Subcutaneous preadipocyte (primary cell): ENCODE measurements at places on chromosomes 5 and 9. TPM values are rescaled to one million over a fixed set of nuclear protein-coding genes. Genes with fewer than 3 reads are reported as not detected.

Gene SOHLH1
- not detected in 2 replicates for total RNA-seq

Gene TSSK1B
- total RNA-seq, result under 0.01 and 0.20 TPM in 2 replicates

Gene CMBL
- 8.6 and 10.3 TPM in 2 replicates for total RNA-seq

Gene C1QTNF3
- 0.59 and 1.1 TPM in 2 replicates for total RNA-seq

Gene CTXN3
- not detected in 2 replicates for total RNA-seq

Gene ARL14EPL
- total RNA-seq, result 0.20 TPM in 1 of 2 replicates, not detected in the other

Gene CD74
- total RNA-seq, result 0.37 and 0.98 TPM in 2 replicates

Gene GRXCR2
- total RNA-seq, result not detected in 2 replicates

Gene IL4
- total RNA-seq, result not detected in 2 replicates

Gene SLC4A9
- not detected in 2 replicates for total RNA-seq

Gene AJM1
- total RNA-seq, result 0.73 and 0.98 TPM in 2 replicates

Gene VCAN
- 278 and 379 TPM in 2 replicates for total RNA-seq

Gene GMCL2
- not detected in 2 replicates for total RNA-seq

Gene PRRT1B
- total RNA-seq, result not detected in 2 replicates

Gene SLC35D2
- total RNA-seq, result 15.2 and 16.9 TPM in 2 replicates

Gene ZNF883
- total RNA-seq, result 0.73 and 2.0 TPM in 2 replicates

Gene TMEM171
- total RNA-seq, result 4.4 and 7.4 TPM in 2 replicates

Gene FRRS1L
- total RNA-seq, result under 0.01 TPM in 1 of 2 replicates, not detected in the other

Gene CARTPT
- total RNA-seq, result not detected in 2 replicates

Gene ZDHHC11B
- total RNA-seq, result 0.20 TPM in 1 of 2 replicates, not detected in the other

Gene FKBP15
- total RNA-seq, result 22.0 and 26.4 TPM in 2 replicates

Gene ADRB2
- under 0.01 and 1.2 TPM in 2 replicates for total RNA-seq

Gene NOXA1
- total RNA-seq, result 0.20 and 0.37 TPM in 2 replicates

Gene SPATA31A3
- total RNA-seq, result not detected in 2 replicates

Gene FOXD4
- under 0.01 and 0.39 TPM in 2 replicates for total RNA-seq

Gene NFIL3
- 18.8 and 37.5 TPM in 2 replicates for total RNA-seq

Gene PSD2
- total RNA-seq, result under 0.01 TPM in 2 replicates

Gene TNC
- 56.6 and 93.6 TPM in 2 replicates for total RNA-seq

Gene NTNG2
- total RNA-seq, result 0.37 and 0.59 TPM in 2 replicates

Gene CTSV
- total RNA-seq, result 0.20 TPM in 1 of 2 replicates, not detected in the other

Gene ANKRD31
- under 0.01 and 0.20 TPM in 2 replicates for total RNA-seq

Gene BRIX1
- total RNA-seq, result 38.2 and 40.5 TPM in 2 replicates

Gene CEL
- 0.20 and 0.37 TPM in 2 replicates for total RNA-seq

Gene UBQLN1
- 75.3 and 113 TPM in 2 replicates for total RNA-seq

Gene PGM5
- 0.78 and 4.0 TPM in 2 replicates for total RNA-seq

Gene SIL1
- total RNA-seq, result 39.5 and 51.4 TPM in 2 replicates

Gene CPEB4
- total RNA-seq, result 10.3 and 17.8 TPM in 2 replicates

Gene RANBP17
- 2.3 and 2.6 TPM in 2 replicates for total RNA-seq
